ENCODE measurements at places on chromosomes 2 and 18. TPM values are rescaled to one million over a fixed set of nuclear protein-coding genes. Genes with fewer than 3 reads are reported as not detected.

GRCh38 chr2:68997401-68997800 lies 15.6 kb upstream of the ANTXR1 start:
- no peak for DNase-seq

- DNase-seq = no peak
Observed at GRCh38 chr18:46369323-46369722, 265.1 kb downstream of the HAUS1 start.

- DNase-seq = no peak
Observed at GRCh38 chr2:100814453-100814852, 5.5 kb upstream of the NPAS2 start.

TMEM37 gene
- 0.49 TPM for total RNA-seq

All from K562 (cell line).